ENCODE measurements at places on chromosomes 1 and 21.

- DNase-seq = no peak
These were observed 269.8 kb downstream of the ZNF648 start for GRCh38 chr1:181791721-181792120.

DNA sequence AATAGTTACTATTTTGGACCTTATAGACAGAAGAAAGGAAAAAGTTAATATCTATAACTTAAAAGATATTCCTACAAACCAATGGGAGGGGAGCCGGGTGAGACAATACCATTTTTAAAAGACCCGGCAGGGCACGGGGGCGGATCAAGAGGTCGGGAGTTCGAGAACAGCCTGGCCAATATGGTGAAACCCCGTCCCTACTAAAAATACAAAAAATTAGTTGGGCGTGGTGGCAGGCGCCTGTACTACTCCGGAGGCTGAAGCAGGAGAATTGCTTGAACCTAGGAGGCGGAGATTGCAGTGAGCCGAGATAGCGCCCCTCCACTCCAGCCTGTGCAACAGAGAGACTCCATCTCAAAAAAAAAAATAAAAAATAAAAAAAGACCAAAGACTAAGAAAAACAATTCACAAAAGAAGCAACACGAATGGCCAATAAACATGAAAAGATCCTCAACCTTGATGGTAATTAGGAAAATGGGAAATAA, 1.2 kb upstream of the PSMB2 start:
- DNase-seq = peak; percentile 38

GRCh38 chr1:89927049-89927448, 67.9 kb upstream of the ZNF326 start:
- DNase-seq = no peak

DNA sequence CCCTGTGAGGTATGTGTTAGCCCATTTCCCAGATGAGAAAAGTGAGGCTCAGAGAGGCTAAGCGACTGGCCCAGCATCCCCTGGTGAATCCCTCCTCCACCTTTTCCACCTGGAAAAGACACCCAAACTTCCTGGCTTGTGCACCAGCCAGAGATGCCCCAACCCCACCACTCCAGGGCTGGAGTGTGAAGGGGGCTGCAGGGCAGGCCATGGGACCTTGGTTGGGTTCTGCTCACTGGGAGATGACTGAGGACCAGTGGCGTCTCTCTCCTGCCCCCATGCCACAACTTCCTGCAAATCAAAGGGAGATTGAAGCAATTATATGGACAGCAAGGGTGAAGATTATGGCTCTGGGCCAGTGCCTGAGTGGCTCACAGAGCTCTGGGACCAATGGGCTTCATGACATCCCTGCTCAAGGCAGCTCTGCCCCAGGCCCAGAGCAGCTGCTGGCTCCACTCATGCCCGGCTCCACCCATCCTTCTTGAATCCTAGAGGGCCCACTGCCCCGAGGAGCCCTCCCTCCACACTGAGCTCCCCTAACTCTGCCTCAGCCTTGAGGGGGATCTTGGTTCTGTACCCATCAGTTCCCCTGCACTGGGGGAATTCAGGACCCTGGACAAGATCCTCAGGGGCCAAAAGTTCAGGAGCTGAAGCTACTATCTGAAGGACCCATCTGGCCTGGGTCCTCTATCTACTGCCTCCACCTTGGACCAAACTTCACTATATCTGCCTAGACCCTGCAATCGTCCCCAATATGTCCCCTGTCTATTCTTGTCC, 416.9 kb downstream of the PTPRU start:
- peak; percentile 10 for DNase-seq

DNA sequence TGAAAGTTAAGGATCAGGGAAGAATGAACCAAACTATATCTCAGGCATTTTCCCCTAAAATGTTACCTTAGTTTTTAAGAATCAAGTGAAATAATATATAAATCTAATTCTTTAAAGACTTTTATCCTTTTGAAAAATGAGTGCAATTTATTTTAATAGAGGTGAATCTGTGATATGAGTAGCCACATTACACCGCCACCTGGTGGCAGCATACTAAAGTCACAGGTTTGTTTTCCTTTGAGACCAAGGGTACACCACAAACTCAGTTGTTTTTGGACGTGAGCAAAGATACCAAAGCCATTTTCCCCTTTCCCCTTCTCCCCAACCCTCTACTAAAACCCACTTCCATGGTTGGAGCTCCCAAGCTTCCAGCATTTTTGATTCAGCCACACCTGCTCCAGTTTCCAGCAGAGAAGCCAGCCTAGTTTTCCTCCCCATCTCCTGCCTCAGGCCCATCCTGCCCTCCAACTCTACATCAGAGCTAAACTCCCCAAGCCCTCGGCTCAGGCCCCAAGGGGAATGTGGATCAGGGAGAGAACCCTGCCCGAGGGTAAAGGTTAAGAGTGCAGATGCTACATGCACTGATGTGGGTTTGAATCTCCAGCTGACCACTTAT, 22.9 kb upstream of the LDLRAP1 start:
- peak; percentile 79 for DNase-seq

- no peak for DNase-seq
These were observed 149.3 kb downstream of the ADGRL2 start for GRCh38 chr1:81950037-81950436.

GRCh38 chr21:16797540-16797939, 715.3 kb upstream of the CXADR start:
- no peak for DNase-seq

GRCh38 chr1:99173900-99174299, 90.4 kb upstream of the PLPPR4 start:
- DNase-seq = no peak

All from stimulated activated CD4-positive, alpha-beta T cell treated with anti-CD3 and anti-CD28 coated beads, Interleukin-2, amount 100 ng/mL, for 24 hours (primary cell).